ENCODE measurements at places on chromosomes 3 and 15. TPM values are rescaled to one million over a fixed set of nuclear protein-coding genes. Genes with fewer than 3 reads are reported as not detected.

DNA sequence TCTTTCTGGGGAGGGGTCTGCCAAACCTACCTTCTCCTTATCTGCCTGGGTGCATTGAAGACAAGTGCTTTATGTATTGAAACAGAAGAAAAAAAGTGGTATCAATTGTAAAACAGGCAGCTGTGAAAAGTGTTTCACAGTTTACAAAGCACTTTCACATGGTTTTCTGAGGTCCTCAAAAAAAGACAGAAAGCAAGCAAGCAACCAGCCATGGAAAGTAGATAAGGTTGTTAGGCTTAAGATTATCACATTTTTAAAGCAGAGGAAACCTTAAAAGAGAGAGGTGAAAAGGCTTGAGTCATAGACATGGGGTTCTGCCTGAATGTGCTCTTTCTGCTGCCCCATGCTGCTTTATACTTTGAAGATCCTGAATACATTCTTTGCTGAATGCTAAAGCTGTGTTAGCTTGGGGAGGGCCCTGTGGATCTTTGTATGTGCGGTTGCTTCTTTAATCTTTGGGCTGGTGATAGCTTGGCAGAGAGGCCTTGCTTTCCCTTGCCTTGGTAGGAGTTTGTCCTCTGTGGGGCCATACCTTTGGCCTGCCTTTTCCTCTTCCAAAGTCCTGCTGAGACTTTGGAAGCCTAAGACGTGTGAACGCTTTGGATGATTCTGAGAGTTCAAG lies 2.6 kb downstream of the SMAD3 start:
- DNase-seq: peak; percentile 57

- DNase-seq: no peak
These were observed 63.9 kb downstream of the IL12A start for GRCh38 chr3:160052385-160053047.

LRRK1 gene
- 0.60 TPM for total RNA-seq

- DNase-seq: peak; percentile 54
These were observed 14.4 kb upstream of the TKT start for GRCh38 chr3:53269888-53270880.

RCN2 gene
- total RNA-seq: 23.7 TPM

DNA sequence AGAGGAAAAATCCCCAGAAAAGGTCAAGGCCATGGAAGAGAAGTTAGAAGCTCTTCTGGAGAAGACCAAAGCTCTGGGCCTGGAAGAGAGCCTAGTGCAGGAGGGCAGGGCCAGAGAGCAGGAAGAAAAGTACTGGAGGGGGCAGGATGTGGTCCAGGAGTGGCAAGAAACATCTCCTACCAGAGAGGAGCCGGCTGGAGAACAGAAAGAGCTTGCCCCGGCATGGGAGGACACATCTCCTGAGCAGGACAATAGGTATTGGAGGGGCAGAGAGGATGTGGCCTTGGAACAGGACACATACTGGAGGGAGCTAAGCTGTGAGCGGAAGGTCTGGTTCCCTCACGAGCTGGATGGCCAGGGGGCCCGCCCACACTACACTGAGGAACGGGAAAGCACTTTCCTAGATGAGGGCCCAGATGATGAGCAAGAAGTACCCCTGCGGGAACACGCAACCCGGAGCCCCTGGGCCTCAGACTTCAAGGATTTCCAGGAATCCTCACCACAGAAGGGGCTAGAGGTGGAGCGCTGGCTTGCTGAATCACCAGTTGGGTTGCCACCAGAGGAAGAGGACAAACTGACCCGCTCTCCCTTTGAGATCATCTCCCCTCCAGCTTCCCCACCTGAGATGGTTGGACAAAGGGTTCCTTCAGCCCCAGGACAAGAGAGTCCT lies 9.0 kb downstream of the MAP1A start:
- no peak for DNase-seq

CKMT1A gene
- total RNA-seq: 0.41 TPM

FANCD2OS gene
- total RNA-seq: not detected

DNA sequence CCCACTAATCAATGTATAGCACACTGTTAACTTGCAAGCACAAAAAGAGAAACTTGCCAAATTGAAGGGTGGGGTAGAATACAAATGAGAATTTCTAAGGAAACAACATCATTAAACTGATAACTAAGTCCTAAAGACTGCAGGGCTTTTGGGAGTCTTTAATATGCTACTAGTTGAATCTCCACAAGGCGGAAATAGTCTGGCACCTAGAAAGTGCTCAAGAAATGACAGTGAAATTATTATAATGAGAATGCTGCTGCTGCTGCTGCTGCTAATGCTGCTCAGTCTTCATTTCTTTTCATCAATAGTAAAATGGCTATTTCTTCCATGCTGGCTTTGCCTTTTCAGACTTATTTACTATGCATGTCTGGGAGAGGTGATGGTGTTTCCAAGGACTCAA lies 91.8 kb downstream of the BTD start:
- no peak for DNase-seq

FSD2 gene
- not detected for total RNA-seq

DNA sequence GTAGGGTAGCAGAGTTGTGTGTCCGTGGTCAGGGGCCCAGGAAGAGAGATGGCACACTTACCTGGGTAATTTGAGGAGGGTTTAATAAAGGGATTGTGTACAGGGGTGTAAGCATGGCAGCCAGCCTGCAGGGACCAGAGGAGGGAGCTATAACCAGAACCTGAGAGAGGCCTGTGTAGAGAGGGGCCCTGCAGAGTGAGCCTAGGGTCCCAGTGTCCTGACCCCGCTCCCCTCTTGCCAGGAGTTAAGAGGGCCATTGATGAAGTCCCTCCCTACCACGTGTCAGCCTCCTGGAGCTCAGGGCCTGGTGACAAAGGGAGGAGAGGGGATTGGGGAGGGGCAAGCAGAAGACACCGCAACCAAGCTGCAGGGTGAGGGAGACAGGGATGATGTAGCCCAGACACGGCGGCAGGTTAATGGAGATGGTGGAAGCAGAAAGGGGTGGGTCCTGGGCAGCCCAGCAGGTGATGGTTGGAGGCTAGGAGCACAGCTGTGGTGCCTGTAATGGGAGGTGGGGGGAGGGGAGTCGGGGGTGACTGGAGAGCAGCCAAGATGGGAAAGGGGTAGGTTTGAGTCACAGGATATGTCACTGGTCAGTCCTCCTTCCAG lies 165.4 kb upstream of the TOPAZ1 start:
- DNase-seq: no peak

- DNase-seq: no peak
These were observed 347.0 kb downstream of the NEK10 start for GRCh38 chr3:27022096-27022761.

GRCh38 chr3:66093981-66094380 lies 55.3 kb upstream of the MAGI1 start:
- no peak for DNase-seq

PRKCD gene
- 10.2 TPM for total RNA-seq

GRCh38 chr3:32436816-32437189 lies 45.1 kb downstream of the CMTM7 start:
- no peak for DNase-seq

GRCh38 chr3:128270559-128271492 lies 117.5 kb downstream of the EEFSEC start:
- DNase-seq: no peak

DNA sequence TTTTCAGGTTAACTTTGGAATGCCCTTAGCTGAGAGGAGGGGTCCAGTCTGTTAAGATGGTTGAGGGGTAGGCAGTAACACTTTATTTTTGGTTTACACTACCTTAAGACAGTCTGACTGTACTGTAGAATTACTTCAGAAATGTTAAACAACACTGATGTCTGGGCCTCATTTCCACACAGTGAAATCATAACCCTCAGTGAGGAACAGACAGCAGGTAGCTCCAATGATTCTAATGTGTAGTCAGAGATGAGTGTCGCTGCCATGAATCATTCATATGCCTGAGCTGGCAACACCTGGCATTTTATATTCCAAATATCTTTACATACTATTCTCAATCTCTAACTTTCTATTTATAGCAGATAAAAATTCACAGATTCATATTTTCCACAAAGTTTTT lies 37.3 kb upstream of the POU1F1 start:
- peak; percentile 16 for DNase-seq

GRCh38 chr3:64801856-64802255 lies 114.1 kb upstream of the ADAMTS9 start:
- DNase-seq: no peak

C3orf85 gene
- total RNA-seq: not detected

GOLGA6L7 gene
- total RNA-seq: not detected

DNA sequence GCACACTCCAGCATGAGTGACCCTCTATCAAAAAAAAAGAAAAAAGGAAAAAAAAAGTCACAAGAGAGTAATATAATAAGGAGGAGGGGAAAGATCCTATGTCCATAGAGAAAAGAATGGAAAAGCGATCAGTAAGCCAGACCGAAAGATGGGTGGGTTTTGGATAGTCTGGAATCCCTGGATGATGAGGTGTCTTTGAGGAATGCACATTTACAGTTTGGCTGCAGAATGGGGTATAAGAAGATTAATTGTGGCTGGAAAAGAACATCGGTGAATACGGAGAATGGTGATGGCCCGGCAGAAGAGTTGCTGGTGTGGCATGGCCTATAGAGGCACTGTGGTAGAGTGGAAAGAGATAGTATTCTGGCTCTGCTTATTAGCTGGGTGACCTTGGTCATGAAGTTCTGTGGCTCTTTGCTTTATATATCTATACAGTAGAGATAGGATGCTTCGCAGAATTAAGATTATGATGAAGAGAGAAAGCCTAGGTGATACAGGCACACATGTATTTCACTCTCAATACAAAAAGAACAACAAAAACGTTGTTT lies 187.9 kb downstream of the AKAP13 start:
- no peak for DNase-seq

ROPN1B gene
- total RNA-seq: not detected

SLC6A1 gene
- not detected for total RNA-seq

GRCh38 chr15:33888176-33888575 lies 80.1 kb upstream of the CHRM5 start:
- DNase-seq: no peak

CNTN4 gene
- total RNA-seq: not detected

GLDN gene
- not detected for total RNA-seq

DNA sequence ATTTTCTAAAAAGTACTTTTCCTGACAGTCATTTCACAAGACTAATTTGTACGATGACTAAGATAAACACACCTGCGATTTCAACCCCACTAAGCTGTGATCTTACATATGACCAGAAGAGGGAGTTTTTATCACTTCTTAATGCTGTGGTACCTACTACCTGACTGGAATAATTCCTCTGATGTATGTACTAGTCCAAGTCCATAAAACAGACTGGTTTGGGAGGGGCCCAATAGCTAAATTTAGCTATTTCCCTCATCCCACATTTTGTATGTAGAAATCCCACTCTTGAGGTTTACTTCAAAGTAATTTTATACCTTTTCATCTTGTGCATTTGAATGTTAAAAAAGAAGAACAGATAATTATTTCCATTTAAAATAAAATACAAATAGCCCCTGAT lies 49.7 kb upstream of the SCAANT1 start:
- no peak for DNase-seq

DNA sequence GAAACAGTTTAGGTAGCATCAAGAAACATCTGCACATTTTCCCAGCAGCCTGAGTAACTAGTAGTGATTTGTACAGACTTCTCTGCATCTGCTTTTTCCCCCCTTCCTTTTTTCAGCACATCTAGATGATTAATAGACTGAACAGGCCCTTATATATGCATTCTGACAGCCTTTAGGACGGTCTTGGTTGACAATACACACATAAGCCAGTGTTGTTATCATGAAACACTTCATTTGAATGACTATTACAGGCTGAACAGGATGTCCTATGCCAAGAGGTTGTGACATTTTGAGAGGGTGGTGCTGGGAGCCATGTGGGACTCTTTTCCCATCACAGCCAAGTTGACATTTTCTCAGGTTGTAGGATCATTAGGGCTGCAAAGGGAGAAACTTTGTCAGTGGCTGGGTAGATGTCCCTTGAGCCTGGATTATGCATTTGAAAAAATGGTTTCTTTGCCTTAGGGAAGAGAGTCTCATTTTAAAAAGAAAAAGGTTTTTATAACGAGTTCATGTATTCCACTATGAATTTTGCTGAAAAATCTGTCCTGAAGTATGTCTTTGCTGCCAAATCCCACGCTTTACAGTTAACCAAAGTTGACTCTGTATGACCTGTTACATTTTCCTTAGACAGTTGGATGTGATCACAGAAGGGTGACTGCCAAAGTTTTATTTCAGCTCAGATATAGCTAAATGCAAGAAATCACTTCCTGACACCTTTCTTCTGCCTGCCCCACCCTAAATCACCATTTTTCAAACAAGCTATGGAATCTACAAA lies 73.7 kb downstream of the FILIP1L start:
- no peak for DNase-seq

- DNase-seq: no peak
These were observed 94.0 kb downstream of the ETFA start for GRCh38 chr15:76217029-76217881.

SLC15A2 gene
- total RNA-seq: 1.5 TPM

- no peak for DNase-seq
These were observed 11.7 kb downstream of the ATP2C1 start for GRCh38 chr3:130905551-130905950.

Measured in activated naive CD4-positive, alpha-beta T cell treated with anti-CD3 and anti-CD28 coated beads for 36 hours (primary cell).